BE2C (cell line): ENCODE measurements at places on chromosomes 13 and 19.

GRCh38 chr13:85985797-85986196 lies 186.6 kb upstream of the SLITRK6 start:
- no peak for DNase-seq

DNA sequence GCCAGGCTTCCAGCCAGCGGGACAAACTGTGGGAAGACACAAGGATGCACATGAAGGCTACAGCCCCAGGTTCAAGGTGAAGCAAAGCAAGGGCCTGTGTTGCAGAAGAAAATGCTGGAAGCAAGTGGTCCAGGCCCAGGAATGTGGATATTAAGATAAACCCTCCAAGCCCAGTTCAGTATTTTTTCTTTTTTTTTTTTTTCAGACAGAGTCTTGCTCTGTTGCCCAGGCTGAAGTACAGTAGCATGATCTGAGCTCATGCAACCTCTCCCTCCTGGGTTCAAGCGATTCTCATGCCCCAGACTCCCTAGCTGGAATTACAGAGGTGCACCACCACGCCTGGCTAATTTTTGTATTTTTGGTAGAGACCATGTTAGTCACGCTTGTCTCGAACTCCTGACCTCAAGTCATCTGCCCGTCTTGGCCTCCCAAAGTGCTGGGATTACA lies 4.4 kb downstream of the PRDX2 start:
- no peak for DNase-seq

GRCh38 chr19:11767633-11768133 lies 883 bp downstream of the ZNF441 start:
- DNase-seq: peak; percentile 46

- no peak for DNase-seq
Measured at GRCh38 chr19:48474084-48474592, 5.0 kb downstream of the CYTH2 start.

DNA sequence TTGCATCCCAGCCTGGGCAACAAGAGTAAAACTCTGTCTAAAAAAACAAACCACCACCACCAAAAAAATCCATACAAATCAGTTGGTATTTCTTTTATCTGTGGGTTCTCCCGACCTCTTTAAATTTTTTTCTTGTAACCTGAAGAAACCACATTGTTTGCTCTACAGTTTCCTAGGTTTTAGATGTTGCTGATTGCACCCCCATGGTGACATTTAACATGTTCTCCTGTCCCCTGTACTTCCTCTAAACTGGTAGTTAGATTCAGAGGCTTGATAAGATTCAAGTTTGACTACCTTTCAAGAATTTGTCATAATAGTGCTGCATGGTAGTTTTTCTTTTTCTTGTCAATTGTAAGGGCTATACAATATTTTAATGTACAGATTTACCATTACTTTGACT lies 24.0 kb downstream of the ALG5 start:
- no peak for DNase-seq

DNA sequence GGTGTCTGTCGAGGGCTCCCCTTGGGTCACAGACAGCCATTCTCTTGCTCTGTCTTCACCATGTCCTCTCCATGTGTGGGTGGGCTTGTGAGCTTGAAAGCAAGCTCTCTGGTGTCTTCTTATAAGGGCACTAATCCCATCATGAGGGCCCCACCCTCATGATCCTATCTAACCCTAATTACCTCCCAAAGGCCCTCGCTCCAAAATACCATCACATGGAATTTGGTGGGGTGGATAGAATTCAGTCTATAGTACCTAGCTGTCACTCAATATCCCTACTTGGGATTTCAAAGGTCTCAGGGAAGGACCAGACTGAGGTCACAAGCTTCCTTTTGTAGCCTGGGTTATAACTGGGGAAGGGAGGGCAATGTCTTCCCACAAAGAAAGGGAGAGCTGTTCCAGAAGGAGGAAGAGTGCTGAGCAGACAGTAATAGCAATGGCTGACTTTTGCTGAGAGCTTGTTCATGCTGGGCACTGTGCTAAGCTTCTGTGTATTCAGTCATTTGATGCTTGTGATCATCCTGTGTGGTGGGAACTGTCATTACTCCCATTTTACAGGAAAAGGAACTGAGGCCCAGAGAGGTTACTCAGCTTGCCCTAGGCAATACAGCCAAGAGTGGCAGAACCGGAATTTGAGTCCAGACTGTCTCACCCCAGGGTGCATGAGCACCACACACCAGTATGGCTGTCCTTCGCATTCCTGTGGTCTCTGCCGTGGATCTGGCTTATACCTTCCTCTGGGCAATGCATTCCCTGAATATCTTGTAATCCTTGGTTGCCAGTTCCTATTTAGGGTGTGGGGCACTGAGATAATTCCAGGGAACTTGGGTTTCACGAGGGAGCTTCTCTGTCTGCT lies 8.2 kb downstream of the FXYD5 start:
- DNase-seq: no peak

DNA sequence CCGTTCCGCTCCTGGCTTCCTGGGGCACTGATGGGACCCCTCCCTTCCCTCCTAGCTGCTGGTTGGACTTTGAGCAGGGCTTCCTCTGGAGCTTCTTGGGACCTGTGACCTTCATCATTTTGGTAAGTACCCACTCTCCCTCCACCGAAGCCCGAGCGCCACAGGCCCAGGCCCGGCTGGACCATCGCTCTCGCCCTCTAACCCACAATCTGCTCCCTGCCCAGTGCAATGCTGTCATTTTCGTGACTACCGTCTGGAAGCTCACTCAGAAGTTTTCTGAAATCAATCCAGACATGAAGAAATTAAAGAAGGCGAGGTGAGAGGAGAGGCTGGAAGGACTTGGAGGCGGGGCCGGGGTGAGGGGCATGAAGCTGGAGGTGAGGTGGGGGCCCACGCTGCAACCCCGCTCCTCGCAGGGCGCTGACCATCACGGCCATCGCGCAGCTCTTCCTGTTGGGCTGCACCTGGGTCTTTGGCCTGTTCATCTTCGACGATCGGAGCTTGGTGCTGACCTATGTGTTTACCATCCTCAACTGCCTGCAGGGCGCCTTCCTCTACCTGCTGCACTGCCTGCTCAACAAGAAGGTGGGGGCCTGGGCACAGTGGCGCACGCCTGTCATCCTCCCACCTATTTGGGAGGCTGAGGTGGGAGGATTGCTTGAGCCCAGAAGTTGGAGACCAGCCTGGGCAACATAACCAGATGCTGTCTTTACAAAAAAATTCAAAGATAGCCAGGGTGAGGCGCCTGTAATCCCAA lies 12.3 kb downstream of the DDX39A start:
- DNase-seq: no peak

DNA sequence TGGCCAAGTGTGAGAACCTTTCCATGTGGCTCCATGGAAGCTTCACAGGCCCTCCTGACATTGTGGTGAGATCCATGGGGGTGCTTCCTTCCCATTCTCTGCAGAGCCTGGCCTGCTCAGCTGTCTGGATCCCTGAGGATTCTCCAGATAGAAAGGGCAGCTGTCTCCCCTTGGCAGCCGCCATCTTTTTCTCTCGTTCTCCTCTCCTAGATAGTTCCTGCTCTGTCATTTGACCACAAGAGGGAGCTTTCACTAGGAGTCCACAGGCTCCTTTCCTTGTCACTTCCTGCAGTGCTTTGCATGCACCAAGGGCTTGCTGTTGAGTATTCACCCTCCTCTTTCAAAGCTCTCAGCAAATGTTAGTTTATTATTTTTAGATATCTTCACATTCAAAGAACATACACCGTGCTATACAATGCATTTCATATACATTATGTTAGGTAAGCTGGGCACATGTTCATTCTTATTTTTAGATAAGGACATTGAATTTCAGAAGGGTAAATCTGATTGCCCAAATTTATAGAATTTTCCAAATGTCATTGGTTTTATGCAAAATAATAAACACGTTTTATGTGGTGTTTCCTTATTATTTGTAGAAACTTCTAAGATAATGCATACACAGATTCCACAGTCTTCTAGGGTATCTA lies 133.2 kb downstream of the FRY start:
- DNase-seq: peak; percentile 73

DNA sequence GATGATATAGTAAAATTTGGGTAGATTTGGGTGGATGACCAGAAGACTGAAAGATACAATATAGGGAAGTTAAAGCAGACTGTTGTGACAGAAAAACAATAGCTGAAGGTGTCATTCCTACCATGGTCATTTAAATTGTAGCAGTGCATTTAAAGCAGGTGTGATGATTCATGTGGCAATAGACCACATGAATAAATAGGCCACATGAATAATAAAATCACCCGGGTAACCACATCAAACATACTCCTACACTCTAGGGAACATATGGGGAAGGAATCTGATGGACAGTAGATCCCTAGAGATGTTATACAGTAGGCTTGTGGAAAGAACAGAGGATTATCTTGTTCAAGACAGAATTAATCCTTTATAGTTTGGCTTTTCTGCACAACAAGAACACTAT lies 392.6 kb downstream of the SLITRK5 start:
- DNase-seq: no peak

DNA sequence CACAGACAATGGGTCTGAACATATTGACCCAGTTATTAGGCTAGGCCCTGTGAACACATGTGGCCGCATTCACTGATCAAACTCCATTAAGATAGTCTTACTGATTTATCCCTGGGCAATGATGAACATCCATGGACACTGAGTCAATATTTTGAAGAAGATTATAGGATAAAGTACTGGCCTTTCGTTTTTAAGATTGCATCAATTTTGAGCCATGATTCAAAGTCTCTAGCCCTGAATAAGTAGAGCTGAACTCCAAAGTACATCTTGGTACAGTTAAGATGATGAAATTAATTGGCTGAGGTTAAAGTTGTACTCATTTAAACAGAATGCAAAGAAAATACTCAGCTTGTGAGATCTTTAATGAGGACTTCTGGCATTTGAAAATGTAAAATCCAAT lies 1581.9 kb downstream of the EFNB2 start:
- no peak for DNase-seq

DNA sequence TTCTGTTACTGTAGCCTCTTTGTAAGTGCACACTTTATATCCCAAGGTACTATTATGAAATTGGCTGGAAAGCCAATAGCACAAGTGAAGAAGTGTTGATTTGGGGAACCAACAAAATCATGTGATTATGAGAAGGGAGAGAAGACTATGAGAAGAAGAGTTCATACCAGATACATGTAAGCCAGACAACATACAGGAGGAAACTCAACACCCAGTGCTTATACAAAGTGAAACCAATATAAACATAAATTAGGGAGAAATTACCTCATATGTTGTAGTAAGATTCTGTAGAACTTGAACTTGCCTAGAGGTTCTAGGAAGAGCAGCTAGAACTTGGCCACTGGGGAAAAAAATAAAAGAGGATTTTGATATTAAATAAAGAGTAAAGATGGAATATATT lies 17.4 kb downstream of the CPB2 start:
- no peak for DNase-seq

DNA sequence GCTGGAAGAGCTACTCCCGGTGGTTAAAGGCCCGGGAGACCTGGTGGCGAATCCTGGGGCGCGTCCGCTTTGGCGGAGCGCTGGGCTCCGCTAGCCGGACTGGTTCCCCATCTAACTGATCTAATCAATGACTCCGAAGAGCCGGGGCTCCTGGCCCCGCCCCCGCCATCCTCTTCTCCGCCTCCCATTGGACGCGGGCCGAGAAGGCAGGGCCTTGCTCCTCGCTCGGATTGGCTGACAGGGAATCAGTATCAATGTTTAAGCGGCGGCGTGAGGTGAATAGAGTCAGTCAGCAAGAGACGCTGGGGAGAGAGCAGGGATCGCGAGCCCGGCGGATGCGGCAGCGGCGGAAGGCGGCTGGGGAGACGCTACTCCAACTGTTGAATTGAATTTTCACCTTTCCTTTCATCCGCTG lies 1.7 kb upstream of the PCDH17 start:
- peak; percentile 98 for DNase-seq

- DNase-seq: no peak
Measured at GRCh38 chr13:99971576-99972189, at the start of gene ZIC5. Gene ZIC5 (minus strand): TSS chr13:99971767. CDS start chr13:99971603, 164 bp downstream.

DNA sequence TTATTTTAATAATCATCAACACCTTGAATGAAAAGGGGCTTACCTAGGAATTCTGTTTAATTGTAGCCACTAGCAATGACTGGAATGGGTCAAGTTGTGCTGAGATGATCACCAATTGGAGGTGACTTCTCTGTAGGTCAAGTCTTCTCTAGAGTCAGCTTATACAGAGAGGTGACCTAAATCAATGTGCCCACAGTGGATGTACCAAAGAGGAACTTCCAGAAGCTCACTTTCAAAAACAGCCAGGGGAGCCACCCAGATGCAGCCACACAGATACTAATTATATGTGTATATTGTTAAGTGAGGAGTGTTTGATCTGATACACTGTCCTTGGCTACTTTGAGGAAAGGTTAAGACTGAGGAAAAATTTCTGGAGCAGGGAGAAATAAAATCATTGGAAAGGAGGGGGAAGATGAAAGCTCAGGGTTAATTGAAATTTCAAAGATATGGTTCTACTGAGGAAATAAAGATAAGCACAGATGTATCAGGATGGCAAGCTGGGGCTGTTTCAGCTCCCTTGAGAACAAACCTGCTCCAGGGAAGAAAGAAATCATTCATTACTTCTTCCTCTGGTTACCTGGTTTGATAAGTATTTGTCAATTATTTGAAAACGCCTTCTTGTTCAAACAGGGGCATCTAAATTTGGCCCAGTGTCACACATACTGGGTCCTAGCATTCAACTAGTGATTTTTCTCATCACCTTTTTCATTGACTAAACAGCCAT lies 5.1 kb downstream of the GPR183 start:
- DNase-seq: no peak

DNA sequence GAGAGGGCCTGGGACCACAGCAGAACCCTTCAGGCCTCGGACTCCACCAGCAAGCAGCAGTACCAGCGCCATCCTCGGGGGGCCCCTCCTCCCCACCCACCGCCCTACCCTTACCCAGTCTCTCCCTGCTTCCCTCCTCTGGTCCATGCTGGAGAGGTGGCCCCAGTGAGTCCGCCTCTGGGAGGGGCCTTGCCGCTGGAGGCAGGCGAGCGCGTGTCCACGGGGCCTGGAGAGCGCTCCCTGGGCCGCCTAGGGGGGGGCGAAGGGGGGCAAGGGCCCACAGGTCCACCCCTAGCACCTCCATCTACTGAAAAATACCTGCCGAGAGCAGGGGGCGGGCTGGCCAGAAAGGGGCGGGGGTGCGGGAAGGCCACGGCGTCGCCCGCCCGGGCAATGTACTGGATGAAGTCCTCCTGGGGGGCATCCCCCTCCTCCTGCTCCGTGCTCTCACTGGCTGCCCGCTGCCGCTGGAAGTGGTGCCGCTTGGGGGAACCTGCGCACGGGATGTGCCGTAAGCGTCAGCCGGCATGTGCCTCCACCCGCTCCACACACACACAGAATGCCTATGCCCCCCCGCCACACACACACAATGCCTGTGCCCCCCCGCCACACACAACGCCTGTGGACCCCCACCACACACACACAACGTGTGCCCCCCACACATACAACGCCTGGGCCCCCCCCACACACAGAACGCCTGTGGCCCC lies 6.9 kb downstream of the CBARP start:
- DNase-seq: no peak

- no peak for DNase-seq
Measured at GRCh38 chr19:42229301-42229854, 9.3 kb downstream of the ZNF526 start.

GRCh38 chr13:59690857-59691500 lies 472.7 kb downstream of the DIAPH3 start:
- no peak for DNase-seq

- no peak for DNase-seq
Measured at GRCh38 chr13:77506874-77507273, 28.6 kb upstream of the SCEL start.
